ENCODE measurements at places on chromosomes 2 and 18.

DNA sequence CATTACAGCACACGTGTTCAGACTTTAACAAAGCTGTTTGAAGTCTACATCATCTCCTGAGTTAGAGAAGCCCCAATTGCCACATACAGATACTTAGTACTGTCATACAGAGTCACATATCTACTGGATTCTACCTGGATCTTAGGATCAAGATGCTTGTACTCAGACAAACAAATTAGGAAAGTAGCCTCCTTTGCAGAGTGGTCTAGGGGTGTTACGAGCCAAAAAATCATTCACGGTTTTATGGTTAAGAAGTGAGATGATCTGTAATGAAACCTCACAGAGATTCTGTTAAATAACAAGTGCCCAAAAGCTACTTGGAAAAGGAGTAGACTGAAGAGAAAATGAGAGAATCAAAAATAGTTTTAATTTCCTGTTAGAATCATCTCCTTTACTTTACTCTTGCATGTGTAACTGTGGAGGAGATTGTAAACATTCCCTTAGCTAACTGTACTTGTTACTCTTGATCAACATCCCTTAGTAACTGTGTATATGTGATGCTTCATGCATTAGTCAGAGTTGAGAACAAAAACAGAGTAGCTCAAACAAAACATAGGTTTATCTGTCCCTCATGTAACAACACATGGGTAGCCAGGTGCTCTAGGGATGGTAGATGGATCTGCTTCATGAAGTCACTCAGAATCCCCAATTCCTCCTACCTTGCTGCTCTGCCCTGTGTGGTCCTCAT is 16.4 kb upstream of the IL1RL1 start:
- no peak for DNase-seq

DNA sequence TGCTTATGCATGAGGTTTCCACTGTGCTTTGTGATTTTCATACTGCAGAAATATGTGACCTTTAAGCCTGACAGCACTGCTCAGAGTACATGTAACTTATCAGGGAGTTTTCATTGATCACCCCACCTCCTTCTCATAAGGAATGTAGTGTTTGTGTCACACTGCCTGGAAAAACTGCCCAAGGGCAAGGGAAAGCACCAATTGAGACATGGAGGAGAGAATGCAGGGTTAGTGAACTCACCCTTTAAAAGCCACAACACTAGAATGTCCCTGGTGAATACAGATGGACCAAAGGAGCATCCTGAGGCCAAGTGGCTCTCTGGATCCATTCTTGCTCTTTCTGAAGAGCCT is 147.2 kb upstream of the SPATS2L start:
- no peak for DNase-seq

- no peak for DNase-seq
Observed at GRCh38 chr2:223062396-223062795, 10.4 kb downstream of the KCNE4 start.

GRCh38 chr18:28086670-28087552 is 90.0 kb downstream of the CDH2 start:
- DNase-seq, result no peak

DNA sequence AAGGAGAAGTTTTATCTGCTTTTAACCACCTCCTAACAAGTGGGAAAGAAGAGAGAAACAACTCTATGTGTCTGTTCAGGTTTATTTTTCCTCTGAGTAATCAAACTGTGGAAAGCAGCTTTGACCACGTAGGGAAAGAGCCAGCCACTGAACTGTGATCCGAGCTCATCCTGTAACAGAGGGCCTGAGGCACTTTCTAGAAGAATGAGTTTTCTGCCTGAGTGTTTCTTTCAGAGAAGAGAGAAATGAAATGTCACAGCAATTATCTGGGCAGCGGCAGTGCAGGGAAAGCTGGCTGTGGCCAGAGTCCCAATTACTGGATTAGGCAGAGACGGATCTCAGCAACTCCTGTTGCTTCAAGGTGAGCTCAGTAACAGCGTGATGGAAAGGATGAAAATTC is 151.9 kb downstream of the CD226 start:
- DNase-seq, result no peak

GRCh38 chr2:71558300-71559051 is 105.1 kb downstream of the DYSF start:
- no peak for DNase-seq

- DNase-seq, result no peak
Observed at GRCh38 chr2:226893216-226893615, 57.4 kb downstream of the RHBDD1 start.
